ENCODE measurements at places on chromosomes 11 and 22.
A peak's percentile ranks its signal among the peaks of the same experiment; 100 is the strongest.

GRCh38 chr11:20353829-20354434 lies 9.6 kb upstream of the HTATIP2 start:
- DNase-seq: no peak

GRCh38 chr11:12949453-12949852 lies 59.7 kb upstream of the RASSF10 start:
- DNase-seq: no peak

DNA sequence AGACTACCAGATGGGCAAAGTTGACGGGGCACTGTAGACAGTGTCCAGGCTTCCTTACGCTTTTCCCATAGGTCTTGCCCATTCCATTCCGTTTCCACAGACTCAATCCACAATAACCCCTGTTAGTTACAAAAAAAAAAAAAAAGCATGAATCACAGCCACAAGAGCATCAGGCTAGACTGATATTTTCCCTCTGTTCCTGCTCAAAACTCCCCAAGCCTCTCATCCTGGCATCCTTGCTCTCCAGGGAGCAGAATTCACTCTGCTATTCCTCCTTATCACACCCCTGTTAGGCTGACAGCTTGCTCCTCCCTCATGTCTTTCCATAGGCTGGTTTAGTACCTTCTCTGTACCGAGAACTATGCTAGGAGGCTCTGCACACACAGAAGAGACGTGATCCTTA lies 42.2 kb downstream of the TMEM123 start:
- DNase-seq: no peak

GRCh38 chr22:22684580-22685561 lies 40.5 kb downstream of the GGTLC2 start:
- peak; percentile 45 for DNase-seq

GRCh38 chr11:118633319-118633690 lies 25.9 kb downstream of the PHLDB1 start:
- no peak for DNase-seq

DNA sequence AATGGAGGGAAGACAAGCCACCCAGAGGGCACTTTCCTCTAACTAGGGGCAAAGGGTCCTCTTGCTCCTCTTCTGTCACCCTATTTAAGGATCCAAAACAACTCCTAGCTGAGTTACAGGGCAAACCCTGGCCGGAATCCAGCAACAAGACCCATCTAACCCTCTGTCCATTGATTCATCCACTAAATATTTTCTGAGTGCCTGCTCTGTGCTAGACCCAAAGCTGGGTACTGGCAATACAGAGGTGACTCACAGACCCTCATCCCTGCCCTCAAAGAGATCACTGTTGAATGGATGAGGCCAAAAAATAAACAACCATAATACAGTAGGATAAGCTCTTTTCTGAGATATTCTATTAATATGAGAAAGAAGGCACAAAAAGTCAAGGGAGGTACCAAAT lies 4.3 kb upstream of the GALNT18 start:
- no peak for DNase-seq

GRCh38 chr11:94702481-94702880 lies 65.7 kb upstream of the AMOTL1 start:
- DNase-seq: no peak

DNA sequence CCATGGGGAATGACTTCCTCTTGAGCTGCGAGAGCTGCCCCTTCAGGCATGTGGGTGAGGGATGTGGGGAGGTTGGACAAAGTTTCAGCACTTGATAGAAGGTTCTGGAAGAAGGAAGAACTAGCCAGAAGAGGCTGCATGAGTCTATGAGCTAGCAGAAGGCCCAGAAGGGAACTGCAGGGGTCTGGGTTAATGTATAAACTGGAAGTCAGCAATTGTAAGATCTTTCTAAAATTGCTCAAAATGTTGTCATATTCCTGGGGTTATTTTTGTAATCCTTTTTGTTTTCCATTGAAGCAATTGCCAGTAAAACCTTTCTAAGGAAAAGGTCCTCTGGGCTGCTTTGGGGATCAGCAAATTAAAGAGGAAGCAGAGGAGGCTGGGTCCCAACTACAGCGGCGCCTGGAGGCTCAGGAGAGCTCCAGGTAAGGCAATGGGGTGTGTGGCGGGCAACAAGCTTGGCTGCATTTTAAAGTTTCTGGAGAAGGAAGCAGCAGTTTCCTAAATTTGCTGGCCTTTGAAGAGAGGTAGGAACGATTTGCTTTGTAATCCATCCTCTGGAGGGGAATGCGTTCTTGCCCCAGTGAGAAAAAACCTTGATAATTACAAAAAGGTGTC lies 29.2 kb downstream of the ADAMTS15 start:
- DNase-seq: no peak

DNA sequence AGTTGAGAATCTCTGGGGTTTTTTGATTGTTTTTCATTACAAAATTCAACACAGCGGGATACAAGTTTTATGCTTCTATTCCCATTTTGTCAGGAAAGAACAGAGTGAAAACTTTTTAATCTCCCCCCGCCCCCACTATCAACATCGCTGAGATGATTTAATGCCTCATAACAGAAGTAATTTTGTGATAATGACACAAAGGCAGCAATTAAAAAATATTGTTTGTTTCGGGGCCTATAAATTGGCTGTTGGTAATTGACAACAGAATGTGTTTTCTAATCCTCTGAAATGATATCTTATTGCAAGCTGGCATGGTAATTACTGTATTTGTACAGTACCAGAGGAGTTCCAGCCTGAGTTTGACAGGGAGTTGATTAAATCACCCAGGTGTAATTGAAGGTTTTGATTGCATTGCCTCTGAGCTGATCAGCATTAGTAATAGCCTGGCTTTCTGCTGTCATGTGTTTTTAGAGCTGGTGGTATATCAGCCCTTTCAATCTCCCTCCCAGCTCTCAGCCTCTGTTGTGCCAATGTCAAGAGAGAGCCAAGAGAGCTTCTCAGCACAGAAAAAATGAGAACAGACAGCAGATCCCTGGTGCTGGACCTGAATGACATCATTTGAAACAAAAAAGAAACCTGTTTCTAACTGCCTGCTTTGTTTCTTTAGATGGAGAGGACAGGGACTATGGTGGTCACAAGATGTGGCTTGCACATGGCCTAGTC lies 265.1 kb downstream of the FAM76B start:
- no peak for DNase-seq

- no peak for DNase-seq
Observed at GRCh38 chr22:33985506-33985905, 65.2 kb upstream of the LARGE1 start.

GRCh38 chr11:37988031-37988430 lies 1390.0 kb upstream of the RAG2 start:
- no peak for DNase-seq

- no peak for DNase-seq
Observed at GRCh38 chr11:125603207-125603606, 10.6 kb downstream of the STT3A start.

DNA sequence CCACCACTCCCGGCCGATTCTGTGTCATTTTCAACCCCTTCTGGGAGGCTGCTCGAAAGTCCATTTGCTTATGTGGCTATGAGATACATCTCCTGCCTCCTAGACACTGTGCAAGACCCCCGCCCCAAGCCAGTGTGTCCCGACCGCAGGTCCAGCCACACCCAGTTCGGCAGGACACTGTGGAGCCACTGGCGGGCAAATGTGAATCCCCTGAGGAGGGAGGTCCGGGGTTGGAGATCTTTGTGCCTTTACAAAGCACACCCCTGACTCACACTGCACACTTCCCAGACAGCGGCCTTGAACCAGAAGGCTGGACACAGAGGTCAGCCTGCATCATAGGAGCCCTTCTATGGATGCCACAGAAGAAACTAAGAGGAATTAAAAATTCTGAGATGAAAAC lies 17.4 kb downstream of the FXYD6 start:
- no peak for DNase-seq

- DNase-seq: no peak
Observed at GRCh38 chr11:133785795-133786340, 59.4 kb downstream of the SPATA19 start.

- DNase-seq: no peak
Observed at GRCh38 chr11:117180661-117181585, 2.4 kb downstream of the SIDT2 start.

DNA sequence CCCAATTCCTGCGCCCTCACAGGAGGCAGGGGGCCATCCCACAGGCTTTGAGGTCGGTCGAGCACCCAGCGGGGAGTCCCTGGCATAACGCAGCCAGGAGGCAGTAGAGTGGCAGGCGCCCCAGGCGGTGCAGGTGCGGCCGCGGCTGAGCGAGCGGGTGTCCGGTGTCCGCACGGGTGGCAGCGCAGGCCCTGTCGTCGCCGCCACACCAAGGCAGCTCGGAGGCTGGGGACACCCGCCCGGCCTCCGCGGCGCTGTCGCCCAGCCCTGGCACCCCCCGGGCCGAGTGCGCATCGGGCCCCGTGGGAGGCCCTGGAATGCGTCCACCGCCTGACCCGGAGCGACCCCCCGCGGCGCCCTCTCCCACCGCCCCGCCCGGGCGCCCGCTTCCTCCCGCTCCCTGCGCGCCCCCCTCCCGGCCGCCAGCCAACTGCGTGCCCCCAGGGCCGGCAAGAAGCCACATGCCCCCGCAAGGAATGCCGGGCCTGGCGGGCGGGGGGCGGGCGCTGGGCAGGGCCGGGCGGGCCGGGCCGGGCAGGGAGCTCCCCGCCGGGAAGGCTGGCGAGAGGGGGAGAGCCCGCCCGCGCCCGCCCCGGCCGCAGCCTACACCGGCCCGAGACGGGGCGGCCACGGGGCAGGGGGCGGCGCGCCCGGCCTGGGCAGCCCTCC lies 33.9 kb downstream of the PRDM11 start:
- DNase-seq: no peak

GRCh38 chr22:25478111-25478510 lies 86.4 kb upstream of the GRK3 start:
- no peak for DNase-seq

DNA sequence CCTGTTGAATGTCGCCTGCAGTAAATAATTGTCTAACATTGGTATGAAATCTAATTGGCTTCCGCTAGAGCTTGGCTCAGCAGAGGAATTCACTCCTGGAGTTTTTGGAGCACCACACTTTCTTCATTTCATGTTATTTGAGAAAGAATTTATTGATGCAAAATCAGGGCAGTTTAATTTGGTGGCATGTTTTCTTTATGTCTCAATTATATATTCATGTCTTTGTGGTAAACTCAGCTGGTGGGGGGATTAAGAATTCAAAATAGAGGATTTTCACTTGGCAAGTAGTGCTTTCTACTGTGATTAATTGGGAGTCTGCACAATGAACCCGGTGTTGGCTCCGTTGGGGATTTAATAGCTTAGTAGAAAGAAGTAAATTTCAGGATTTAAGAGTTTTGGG lies 784.4 kb downstream of the NTM start:
- no peak for DNase-seq

GRCh38 chr11:118910309-118911112 lies 15.2 kb downstream of the BCL9L start:
- peak; percentile 83 for DNase-seq

DNA sequence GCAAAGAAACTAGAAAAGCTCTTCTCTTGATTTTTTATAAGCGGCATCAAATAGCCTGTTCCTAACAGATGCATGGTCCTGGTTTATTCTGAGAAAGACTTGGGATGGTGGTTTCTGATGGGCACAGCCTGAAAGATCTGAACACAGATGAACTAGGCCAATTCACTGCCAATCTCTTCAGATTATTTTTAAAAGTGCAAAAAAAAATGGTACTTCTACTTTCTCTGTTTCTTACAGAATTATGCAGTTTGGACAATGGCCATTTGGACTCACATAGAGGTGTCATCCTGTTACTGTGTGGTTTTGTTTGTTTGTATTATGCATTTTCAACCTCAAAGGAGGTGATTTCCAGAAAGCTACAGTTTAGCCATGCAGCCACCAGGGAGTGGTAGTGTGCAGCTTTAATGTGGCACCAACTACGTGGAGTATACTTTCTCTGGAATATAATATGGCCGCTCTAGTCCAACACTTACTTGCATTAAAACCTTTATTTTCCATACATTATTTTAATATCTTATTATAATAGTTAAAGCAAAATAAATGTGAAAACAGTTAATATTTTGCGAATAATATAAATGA lies 469.8 kb upstream of the KIRREL3 start:
- DNase-seq: no peak

- DNase-seq: no peak
Observed at GRCh38 chr11:111376181-111376871, 2.7 kb downstream of the POU2AF1 start.

GRCh38 chr11:119756169-119756865 lies 27.3 kb upstream of the NECTIN1 start:
- no peak for DNase-seq

DNA sequence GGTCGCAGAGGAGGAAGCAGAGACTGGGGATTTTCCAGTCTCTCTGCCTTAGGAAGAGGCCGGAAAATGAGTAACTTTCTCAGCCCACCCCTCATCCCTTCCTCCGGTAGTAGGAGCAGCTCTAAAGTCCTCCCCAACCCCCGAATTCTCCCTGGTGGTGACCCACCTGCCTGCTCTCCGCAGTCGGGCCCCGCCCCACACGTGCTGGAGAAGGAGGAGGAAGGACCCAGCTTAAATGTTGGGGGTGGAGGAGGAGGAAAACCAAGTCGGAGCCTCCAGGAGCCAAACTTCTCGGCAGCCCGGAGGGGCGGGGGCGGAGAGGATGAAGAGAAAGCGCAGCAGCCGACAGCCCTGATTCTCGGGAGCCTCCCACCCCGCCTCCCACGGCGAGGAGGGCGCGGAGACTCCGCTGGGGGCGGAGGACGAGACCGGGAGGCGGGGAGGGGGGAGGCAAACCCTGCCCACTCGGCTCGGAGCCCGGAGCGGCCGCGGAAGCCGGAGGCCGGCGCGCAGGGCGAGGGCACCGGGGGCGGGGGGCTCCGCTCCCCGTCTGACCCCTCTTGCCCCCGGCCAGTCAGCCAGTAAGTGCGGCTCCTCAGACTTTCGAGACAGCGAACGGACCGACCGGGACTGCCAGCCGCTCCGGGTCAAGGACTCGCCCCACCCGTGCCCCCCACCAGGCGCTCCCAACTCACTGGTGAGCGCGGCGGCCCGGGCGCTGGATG lies at the start of gene TPBGL:
Gene TPBGL (plus strand): TSS at position 464 of the 725 bp plus-strand sequence. CDS start 276 bp downstream, outside the sequence.
- DNase-seq: no peak

DNA sequence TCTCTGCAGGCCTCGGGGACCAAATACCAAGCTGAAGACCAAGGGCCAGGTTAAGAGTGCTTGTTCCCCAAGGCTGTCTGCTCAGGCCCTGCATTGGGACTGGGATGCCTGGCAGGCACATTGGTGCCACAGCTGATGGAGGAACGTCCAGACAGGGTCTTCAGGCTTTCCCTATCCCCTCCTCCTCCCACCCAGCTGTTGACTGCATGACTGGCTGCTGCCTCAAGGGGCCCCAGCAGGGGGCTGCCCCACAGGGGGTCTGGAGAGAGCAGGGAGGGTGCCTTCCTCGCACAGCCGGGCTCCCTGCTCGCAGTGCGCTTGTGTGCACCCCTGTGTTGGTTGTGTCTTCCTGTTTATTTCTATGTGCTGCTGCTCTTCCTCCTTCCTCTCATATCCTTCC lies 9.9 kb downstream of the RCOR2 start:
- DNase-seq: no peak

GRCh38 chr11:113043698-113044097 lies 82.5 kb downstream of the NCAM1 start:
- no peak for DNase-seq

- no peak for DNase-seq
Observed at GRCh38 chr11:1261241-1262071, 38.6 kb downstream of the MUC5B start.

- DNase-seq: no peak
Observed at GRCh38 chr11:13760115-13760514, 91.6 kb downstream of the FAR1 start.
